CD4-positive, alpha-beta T cell treated with Interleukin-1 beta for 1 hour (primary cell): ENCODE measurements at places on chromosomes 5 and 9.

DNA sequence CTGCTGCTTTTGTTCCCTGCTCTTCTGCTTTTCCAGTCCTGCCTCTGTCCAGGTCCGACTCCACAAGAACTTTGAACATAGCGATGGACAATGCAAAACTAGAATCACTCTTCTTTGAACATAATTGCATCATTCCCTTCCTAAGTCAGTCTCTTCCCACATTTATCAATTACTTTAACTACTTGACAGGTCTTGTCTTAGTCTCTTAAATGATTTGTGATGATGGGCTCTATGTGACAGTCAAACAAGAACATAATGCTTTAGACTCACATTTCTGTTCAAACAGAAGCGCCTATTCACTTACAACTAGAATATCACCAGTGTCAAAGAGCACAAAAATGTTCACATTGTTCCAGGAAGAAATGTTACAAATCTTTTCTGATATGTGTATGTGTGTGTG lies 278.1 kb downstream of the SH3GL2 start:
- DNase-seq, result no peak

GRCh38 chr9:105079457-105079856 lies 151.5 kb upstream of the ABCA1 start:
- DNase-seq, result no peak

GRCh38 chr5:146005723-146006122 lies 69.3 kb downstream of the SH3RF2 start:
- DNase-seq, result no peak

DNA sequence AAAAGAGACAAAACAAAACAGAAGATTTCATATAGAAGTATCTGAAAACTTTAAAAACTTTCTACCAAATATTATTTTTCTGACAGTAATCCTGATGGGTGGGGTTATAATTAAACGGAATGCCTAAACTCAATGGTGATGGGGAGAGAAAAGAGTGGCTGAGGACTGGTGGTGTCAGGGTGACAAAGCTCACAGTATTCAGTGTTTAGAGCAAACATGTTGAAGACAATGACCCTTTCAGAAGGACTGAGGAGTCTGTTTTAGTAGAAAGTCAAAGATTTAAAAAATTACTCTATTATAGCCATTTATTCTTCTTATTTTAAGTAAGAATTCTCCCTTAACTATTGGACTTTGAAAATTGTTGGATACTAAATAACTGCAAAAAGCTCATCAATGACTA lies 1144.0 kb downstream of the TAF11L14 start:
- DNase-seq, result no peak

DNA sequence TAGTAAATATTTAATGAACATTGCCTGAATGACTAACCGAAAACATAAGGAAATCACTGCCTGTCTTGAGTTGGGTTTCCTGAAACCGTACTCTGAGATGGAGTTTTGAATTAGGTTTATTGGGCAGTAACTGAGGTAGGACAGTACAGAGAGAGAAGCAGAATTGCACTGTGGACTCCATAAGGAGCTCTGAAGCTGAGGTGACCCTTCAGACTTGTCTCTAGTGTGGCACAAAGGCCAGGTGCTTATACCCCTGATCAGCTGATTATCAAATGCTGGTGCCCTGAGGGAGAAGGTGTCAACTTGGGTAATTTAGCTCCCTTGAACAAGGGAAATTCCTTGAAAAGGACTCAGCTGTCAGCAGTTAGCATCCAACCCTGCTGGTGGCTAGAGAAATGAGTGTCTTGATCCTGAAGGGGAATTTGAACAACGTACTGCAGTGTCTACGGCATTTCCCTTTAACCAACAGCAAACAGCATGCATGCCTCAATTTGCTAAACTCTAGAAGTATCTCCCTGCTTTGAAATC lies 135.0 kb upstream of the SMARCA2 start:
- no peak for DNase-seq

DNA sequence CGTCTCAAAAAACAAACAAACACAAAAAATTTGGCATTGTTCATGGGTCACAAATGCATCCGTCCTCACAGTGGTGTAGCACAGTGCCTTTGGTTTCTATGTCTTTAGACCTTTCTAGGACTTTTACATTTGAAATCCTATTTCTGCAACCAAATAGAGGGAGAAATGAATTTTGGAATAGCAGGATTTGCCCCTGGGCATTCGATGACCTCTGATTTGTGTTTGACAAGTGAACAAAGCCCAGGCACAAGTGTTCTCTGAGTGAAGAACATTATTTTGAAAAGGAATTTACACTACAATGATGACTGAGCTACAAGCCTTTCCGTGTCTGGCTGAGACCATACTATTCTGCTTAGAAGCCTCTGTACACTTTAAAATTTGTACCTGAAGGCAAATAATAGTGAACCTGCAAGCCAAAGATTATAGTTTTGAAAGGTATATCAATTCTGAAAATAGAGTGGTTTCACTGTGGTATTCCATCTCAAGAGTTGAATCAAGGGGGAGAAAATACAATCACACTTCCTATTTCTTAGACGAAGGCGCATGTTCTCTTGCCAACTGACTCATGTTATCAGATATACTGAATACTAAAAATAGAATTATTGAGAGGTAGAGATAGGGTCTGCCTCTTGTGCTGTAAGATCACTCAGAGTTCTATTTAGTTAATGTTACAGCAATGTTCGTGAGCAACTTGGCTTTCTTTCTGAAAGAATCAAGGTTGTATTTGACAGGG lies 297.6 kb downstream of the KDM4C start:
- no peak for DNase-seq
